HEK293T (cell line): ENCODE measurements at places on chromosomes 6 and 20.

DNA sequence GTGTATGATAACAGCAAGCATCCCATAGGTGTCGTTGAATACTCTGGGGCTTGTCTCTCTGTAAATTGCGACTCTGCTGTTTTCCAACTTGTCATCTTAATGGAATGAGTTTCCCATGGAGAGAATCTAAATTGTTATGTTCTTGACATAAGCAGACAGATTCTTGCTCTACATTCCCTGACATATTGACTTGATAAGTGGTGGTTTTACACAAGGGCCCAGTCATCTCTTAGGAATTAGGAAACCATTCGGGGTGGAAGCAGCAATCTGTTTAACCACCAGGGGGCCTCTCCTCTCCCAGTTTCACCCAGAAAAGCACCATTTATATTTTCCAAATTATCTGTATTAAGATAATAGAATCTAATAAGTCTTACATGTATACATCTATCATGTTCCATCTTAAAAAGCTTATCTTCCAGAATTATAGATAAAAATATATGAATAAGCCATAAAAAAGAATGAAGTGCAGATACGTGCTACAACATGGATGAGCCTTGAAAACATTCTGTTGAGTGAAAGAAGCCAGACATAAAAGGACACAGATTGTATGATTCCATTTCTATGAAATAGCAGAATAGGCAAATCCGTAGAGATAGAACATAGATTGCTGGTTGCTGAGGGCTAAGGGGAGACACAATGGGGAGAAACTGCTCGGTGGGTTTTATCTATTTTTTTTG lies 23.1 kb upstream of the MROH8 start:
- DNase-seq = peak; percentile 51

- no peak for DNase-seq
Measured at GRCh38 chr6:164359441-164359840, 944.9 kb downstream of the QKI start.

GRCh38 chr6:127566651-127567050 lies 10.3 kb upstream of the C6orf58 start:
- DNase-seq = no peak

GRCh38 chr6:10411131-10411970 lies 3.5 kb downstream of the TFAP2A start:
- DNase-seq = no peak

- no peak for DNase-seq
Measured at GRCh38 chr6:79421001-79421411, 116.2 kb downstream of the LCA5 start.

DNA sequence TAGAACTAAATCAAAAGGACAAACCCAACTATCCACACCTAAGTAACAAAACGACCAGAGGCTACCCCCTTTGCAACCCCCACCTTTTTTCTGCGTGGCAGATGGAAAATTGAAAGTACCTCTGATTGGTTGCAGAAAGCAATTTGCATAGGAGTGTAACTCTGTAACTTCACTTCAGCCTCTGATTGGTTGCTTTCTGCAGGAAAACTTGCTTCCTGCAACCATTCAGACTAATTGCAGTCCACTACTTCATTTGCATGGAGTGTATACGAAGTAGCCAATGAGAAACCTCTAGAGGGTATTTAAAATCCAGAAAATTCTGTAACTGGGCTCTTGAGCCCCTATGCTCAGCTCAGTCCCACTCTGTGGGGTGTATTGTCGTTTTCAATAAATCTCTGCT lies 129.1 kb upstream of the OLIG3 start:
- DNase-seq = no peak

DNA sequence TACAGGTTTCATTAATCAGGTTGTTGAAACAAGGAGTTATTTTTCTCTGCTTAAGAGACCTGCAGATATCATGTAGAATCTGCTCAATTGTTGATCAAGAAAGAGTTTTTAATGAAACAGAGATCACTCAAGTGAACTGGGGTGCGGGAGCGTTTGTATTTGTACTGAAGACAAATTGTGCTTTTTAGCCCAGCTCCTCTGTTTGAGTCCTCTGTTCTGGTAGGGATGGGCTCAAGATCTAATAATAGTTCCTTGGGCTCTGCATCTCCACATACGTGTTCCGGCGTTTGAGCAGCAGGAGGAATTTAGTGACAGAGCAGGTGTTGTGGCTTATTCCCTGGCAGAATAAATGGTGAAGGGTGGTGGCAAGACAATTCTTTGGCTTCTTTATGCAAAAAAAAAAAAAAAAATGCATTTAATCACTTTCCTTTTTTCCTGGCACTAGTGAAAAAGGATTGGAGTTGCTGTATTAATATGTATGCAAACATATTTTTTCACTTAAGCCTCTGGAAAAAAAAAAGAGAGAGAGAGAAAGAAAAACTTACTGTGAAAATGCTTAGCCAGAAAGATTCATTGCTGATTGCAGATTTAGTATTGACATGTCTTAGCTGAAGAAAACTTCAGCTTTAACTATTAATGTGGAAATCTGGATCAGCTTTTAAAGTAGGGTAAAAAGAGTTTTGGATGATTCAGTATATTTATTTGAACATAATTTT lies 4.0 kb downstream of the CITED2 start:
- DNase-seq = no peak

DNA sequence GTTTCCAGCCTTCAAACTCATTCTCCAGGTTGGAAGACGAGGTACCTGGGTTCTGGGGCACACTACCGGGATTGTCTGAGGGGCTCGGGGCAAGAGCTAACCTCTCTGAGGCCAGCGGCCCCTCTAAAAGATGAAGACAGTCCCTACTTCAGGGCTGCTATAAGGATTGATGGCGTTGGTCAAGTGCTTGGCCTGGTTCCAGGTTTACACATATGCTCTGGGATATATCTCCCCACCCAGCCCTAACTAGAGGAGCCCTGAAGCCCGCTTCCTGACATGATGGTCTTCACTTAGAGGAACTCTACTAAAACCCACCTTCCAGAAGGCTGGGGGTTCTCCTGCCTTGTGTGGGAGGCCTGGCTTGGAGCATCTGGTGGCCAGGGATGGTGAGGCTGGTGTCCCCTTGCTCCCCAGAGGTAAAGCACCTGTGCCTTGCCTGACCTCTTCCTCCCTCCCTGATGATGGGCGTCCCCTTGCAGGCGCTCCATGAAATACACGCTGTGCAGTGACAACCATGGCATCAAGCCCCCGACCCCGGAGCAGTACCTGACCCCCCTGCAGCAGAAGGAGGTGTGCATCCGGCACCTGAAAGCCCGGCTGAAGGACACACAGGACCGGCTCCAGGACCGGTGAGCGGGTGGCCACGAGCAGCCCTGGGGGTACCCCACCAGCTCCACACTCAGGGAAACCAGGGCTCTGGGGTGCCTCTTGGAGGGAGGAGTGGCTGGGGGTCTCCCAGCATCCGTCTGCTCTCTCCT lies 28.7 kb downstream of the SDCBP2 start:
- DNase-seq = no peak

- DNase-seq = no peak
Measured at GRCh38 chr20:35660122-35660937, 4.4 kb downstream of the CPNE1 start.

- DNase-seq = no peak
Measured at GRCh38 chr6:167984876-167985604, 12.4 kb upstream of the KIF25 start.

- no peak for DNase-seq
Measured at GRCh38 chr6:166318649-166319600, 10.7 kb upstream of the PRR18 start.

DNA sequence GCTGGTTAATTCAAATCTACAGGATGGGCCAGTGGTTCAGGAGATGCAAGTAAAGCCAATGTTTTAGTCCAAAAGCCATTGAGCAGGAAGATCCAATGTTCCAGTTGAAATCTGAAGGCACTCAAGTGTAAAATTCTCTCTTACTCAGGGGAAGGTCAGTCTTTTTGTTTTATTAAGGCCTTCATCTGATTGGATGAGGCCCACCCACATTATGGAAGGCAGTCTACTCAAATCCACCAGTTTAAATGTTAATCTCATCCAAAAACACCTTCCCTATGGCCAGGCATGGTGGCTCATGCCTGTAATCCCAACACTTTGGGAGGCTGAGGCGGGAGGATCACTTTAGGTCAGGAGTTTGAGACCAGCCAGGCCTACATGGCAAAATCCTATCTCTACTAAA lies 31.3 kb upstream of the BEND6 start:
- no peak for DNase-seq

GRCh38 chr20:16203096-16203495 lies 370.2 kb downstream of the KIF16B start:
- no peak for DNase-seq

DNA sequence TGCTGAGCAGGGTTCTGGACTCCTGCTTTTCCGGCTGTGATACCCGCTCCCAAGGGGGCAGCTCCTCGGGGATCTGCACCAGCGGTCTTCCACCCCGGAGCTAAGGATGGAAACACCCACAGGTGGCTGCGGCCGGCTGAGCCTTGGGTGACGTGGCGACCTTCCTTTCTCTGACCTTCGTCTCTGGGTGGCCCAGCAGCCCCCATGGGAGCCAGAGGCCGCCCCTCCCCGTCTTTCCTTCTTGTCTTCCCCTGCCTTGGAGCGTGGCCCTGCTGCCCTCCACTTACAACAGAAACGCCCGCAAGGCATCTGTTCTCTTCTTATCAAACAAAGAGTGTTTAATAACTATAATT lies 405.7 kb downstream of the TAF4 start:
- DNase-seq = no peak

- no peak for DNase-seq
Measured at GRCh38 chr6:144595266-144595665, 310.1 kb downstream of the UTRN start.
